ENCODE measurements at places on chromosomes 7 and 10. TPM values are rescaled to one million over a fixed set of nuclear protein-coding genes. Genes with fewer than 3 reads are reported as not detected.

DNA sequence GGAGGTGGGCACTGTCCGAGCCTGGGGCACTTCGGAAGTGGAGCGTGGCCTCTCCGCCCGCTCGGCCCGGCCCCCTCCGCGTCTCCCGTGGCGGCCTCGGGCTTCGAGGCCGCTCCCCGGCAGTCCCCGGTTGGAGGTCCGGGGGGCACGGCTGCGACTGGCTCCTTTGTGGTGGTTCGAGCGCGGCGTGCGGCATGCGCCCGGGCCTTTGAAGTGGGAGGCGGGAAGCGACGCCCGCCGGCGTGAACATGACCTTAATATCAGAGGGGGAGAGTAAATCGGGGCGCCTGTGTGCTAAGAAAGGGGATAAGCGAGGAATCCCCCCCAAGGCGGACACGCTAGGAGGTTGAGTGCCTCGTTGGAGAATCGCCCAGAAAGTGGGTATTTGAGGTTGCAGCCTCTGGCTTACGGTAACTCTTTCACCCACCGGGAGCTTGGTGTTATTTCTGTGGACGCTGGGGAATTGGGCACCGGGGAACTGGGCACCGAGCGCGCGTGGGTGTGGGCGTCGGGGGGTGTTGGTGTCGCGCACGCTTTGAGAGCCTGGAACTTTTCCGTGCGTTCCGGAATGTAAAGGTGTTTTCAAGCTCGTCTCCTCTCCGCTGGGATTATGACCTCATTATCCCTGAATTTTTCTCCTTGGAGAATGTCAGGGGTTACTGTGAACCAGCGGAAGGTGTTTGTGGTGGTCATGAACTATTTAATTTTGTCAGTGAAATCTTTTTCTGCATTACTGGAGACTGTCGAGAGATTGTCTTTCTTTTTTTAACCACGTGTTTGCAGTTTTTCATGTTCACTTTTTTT lies 660 bp downstream of the SUV39H2 start:
- DNase-seq: no peak

DNA sequence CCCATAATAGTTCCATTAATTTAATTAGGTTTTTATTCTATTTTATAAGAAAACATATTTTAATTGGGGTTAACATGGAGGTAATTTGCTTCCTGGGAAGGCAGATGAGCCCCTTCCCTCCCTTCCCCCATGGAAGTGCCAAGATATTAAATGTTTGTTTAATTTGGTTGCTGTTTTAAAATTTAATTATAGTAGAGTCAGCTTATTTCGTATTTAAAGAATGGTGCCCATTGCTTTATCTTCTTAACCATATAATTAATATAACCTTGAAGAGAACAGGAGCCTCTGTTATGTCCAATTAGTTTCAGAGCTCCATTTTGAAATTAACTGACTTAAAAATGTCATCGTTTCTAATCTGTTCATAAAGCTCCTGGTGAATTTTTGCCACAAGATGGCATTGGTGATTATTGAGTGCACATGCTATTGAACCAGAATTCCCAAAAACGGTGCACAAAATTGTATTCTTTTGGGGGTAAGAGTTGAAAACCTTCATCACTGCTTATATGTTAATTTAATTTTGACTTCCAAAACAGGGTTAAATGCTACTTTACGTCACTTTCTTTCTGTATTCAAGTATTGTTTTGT lies 26.0 kb downstream of the KLHDC10 start:
- no peak for DNase-seq

The KDM7A gene
- total RNA-seq: 23.1 TPM

The RUFY2 gene
- 31.6 TPM for total RNA-seq

DNA sequence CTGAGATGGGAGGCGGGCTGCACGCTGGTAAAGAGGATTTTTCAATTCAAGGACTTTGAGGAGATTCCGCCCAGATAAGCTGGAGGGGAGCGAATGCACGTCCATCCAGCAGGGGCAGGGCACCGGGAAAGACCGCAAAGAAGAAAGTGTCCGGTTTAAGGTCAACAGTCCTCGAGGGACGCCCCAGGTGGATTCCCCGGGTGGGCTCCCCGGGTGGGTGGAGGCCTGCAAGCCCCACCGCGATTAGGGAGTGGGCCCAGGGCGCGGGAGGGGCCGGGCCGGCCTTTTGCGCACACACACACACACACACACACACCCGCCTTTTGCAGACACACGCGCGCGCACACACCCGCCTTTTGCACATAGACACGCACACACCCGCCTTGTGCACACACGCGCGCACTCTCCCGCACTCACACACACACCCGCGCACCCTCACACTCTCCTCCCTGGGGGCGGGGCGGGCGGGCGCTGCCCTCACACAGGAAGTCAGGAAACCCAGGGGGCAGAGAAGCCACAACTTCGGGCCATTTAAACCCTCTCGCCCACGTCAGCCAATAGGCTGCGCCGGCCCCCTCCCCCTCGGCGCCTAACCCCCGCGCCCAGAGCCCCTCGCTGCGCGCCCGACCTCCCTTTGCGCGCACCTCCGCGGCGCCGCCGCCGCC lies 615 bp downstream of the ARHGAP12 start:
- DNase-seq: peak; percentile 81
